ENCODE measurements at places on chromosomes 7 and 10. TPM values are rescaled to one million over a fixed set of nuclear protein-coding genes. Genes with fewer than 3 reads are reported as not detected.
A peak's percentile ranks its signal among the peaks of the same experiment; 100 is the strongest.

EBLN1 gene
- total RNA-seq, result not detected

VSTM4 gene
- total RNA-seq, result 9.5 TPM

ADO gene
- 38.8 TPM for total RNA-seq

PTPRN2 gene
- not detected for total RNA-seq

RET gene
- not detected for total RNA-seq

SFTPA1 gene
- not detected for total RNA-seq

GNAI1 gene
- total RNA-seq, result 30.7 TPM

ZNF398 gene
- total RNA-seq, result 8.1 TPM

DNA sequence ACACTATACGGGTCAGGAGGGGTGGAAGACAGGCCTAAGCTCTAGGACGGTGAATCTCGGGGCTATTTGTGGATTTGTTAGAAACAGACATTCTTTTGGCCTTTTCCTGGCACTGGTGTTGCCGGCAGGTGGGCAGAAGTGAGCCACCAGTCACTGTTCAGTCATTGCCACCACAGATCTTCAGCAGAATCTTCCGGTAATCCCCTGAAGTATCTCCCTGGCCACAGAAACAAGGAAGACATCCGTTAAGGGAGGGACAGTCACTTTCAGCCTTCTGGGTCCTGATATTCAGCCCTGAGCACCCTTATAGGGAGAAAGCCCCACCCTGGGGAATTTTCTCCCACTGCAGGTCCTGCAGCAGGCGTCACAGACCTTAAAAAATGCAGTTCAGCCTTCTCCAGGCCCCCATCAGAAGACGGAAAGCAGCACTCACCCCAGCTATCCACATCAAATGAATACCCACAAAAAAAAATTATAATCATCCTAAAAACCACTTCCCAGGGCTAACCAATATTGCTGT, 23.2 kb downstream of the PLAC9 start:
- no peak for DNase-seq

DNA sequence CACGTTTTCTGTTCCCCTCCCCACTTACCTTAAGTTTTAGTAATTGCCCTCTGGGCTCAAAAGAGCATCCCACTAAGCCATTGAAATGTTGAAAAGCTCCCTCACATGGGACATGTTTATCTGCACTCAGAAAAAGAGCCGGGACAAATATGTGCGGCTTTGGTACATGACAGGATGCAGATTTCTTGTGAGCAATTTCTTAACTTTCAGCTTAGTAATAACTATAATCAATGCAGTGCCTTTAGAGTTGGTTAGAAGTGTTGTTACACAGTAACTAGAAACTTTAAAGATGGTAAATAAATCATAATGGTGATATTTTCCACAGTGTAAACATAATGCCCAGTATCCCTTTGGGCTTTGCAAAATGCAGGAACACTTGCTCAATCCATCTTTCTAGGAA, 89.2 kb downstream of the ZNF365 start:
- DNase-seq, result no peak

DNA sequence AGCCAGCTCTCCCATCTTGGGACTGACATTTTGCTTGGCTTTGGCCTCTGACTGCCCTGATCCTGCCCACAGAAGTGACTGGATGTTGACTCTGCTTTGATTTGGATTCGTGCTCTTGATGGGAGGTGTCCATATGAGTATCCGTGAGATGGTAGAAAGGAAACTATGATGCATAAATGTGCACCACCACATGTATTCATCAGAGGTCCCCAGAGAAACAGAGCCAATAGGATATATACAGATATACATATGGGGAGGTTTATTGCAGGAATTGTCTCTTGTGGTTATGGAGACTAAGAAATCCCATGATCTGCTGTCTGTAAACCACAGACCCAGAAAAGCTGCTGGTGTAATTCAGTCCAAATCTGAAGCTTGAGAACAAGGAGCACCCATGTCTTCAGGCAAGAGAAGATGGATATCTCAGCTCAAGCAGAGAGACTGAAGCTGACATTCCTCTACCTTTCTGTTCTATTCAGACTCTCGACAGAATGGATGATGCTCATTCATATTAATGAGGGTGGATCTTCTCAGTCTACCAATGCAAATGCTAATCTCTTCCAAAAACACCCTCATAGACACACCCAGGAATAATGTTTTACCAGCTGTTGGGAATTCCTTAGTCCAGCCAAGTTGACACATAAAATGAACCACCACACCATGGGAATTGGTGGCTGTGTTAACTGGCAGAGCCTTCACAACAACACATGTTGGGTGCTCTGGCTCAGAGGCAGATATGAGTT, 390.7 kb downstream of the CCSER2 start:
- DNase-seq, result no peak

DNA sequence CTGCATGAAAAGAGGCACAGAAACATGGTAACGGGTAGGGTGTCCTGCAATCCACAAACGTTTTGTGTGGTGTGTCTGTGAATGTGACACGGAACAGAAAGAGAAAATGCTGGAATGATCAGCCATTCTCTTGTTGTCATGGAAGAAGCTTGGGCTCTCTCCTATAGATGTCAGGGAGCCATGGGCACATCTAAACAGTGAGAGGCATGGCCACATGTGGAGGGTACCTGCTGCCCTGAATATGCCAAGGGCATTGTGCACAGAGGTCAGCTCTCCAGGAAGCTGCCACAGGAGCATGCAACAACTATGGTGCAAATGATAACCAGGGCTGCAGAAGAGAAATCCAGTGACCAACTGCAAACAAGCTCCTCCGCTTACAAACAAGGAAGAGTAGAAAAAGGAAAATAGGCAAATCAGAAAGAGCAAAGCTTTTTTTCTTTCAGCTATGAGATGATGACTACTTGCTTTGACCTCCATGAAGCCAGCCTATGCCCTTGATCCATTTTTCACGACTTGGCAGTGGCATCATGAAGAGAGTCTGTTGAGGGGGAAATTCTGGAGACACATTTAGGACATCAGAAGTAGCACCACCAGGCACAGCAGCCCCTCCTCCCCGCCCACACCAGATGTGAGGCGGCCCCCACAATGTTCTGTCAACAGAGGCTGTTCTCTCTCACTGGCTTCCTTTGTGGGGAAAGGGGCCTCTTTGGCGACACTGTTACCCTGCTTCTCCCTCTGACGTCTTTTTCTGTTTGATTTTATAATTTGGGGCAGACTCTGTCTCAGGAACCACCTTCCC, 4.8 kb upstream of the PDE1C start:
- no peak for DNase-seq

- no peak for DNase-seq
These were observed 351.7 kb downstream of the TCERG1L start for GRCh38 chr10:130959752-130960195.

DNA sequence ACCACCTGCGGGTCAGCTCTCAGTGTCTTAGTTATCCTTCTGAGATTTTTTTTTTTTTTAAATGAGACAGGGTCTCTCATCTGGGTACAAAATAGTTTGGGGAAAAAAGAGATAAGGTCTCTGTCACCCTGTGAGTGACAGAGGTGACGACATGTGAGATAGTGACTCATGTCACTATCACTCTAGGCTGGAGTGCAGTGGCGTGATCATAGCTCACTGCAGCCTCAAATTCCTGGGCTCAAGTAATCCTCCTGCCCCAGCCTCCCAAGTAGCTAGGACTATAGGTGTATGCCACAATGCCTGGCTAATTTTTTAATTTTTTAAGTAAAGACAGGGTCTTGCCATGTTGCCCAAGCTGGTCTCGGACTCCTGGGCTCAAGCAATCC, 10.4 kb downstream of the BLVRA start:
- no peak for DNase-seq

GRCh38 chr10:121450247-121450646, 148.0 kb downstream of the FGFR2 start:
- DNase-seq, result no peak

- no peak for DNase-seq
These were observed 52.1 kb downstream of the FOXL3 start for GRCh38 chr7:341841-342638.

DNA sequence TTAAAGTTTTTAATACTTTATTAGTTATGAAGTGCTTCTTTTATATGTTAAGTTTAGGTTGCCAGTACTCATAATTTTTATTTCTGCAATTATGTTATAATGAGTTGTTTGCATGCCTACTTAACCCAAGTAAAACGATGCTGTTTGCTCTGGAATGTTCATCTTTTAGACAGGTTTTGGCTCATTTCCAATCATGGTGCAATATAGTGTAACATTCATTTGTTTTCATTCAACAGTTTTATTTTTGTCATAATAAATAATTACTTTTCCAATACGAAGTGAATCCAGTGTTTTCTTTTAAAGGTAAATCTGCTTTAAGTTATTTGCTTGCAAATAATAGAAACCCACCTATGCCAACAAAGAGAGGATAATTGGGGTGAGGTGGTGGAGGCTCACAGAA, 22.1 kb downstream of the ARL5B start:
- peak; percentile 50 for DNase-seq

GRCh38 chr7:66748791-66749190, 8.3 kb downstream of the RABGEF1 start:
- peak; percentile 58 for DNase-seq

GRCh38 chr7:43648473-43649406, 65.8 kb downstream of the STK17A start:
- peak; percentile 73 for DNase-seq

- DNase-seq, result no peak
These were observed 43.3 kb upstream of the SLC26A3 start for GRCh38 chr7:107846324-107846723.

Data from GM23248 (cell line).